ENCODE measurements at places on chromosomes 12 and 14. TPM values are rescaled to one million over a fixed set of nuclear protein-coding genes. Genes with fewer than 3 reads are reported as not detected.

INHBC gene
- 0.08 TPM for polyA plus RNA-seq

STXBP6 gene
- polyA plus RNA-seq: 2.2 TPM

CLEC2A gene
- not detected for polyA plus RNA-seq

KRT74 gene
- polyA plus RNA-seq: not detected

DPPA3 gene
- polyA plus RNA-seq: not detected

SOX5 gene
- polyA plus RNA-seq: 0.27 TPM

RASAL1 gene
- 0.25 TPM for polyA plus RNA-seq

TMEM263 gene
- polyA plus RNA-seq: 40.9 TPM

OLR1 gene
- not detected for polyA plus RNA-seq

CYP27B1 gene
- 0.88 TPM for polyA plus RNA-seq

EP400 gene
- 11.7 TPM for polyA plus RNA-seq

LRRK2 gene
- 0.95 TPM for polyA plus RNA-seq

INSM2 gene
- not detected for polyA plus RNA-seq

TAS2R13 gene
- not detected for polyA plus RNA-seq

MMP14 gene
- 0.43 TPM for polyA plus RNA-seq

CPM gene
- polyA plus RNA-seq: 0.25 TPM

DDX23 gene
- polyA plus RNA-seq: 69.1 TPM

PRIMA1 gene
- not detected for polyA plus RNA-seq

HIGD1C gene
- polyA plus RNA-seq: not detected

C12orf54 gene
- 2.6 TPM for polyA plus RNA-seq

VDR gene
- polyA plus RNA-seq: 3.5 TPM

CD4 gene
- polyA plus RNA-seq: 0.24 TPM
